ENCODE measurements at places on chromosomes 12 and 14. TPM values are rescaled to one million over a fixed set of nuclear protein-coding genes. Genes with fewer than 3 reads are reported as not detected.

RPGRIP1 gene
- total RNA-seq, result 0.08 TPM

CLEC2A gene
- total RNA-seq, result not detected

KRT79 gene
- total RNA-seq, result 0.96 TPM

TMEM119 gene
- 0.12 TPM for total RNA-seq

PLEKHG7 gene
- not detected for total RNA-seq
